Posterior vena cava (tissue), 2 donors: ENCODE measurements at places on chromosomes 6 and 20. TPM values are rescaled to one million over a fixed set of nuclear protein-coding genes. Genes with fewer than 3 reads are reported as not detected.

Gene RBPJL
- not detected for total RNA-seq

Gene SLC17A4
- not detected for total RNA-seq

- no peak for DNase-seq
Measured at GRCh38 chr6:112281821-112282615, 27.7 kb upstream of the LAMA4 start.

DNA sequence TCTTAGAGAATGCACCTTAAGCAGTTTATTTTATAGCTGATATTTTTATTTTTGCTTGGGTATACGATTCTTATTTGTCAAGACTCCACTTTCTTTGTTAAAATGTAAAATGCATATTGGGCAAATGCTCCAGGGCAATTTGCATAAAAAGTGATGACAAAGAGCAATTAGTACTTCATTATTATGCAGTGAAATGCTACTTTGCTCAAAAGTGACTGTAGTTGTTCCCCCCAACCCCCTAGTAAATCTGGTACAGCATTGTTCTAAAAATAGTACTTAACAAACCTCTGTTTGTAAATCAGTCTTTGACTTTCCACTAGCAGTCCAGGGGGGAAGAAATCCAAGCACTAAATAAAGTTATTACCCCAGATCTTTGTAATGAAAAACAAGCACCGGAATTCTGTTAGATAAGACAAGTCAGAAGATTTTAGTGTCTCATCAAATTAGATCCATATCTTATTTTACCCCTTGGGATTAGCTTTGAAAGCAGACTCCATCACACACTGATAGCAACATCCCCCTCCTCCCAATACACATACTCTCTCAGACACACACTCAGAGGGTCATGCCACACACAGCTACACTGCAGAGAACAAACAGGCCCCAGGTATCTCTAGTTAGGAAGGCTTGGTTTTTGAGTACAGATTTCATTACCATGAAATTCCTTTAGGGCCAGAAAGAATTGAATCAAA lies 32.9 kb upstream of the BACH2 start:
- DNase-seq: no peak

GRCh38 chr6:92341201-92341600 lies 1078.2 kb downstream of the EPHA7 start:
- no peak for DNase-seq

GRCh38 chr20:20452254-20452676 lies 84.4 kb downstream of the INSM1 start:
- DNase-seq: peak; percentile 88

GRCh38 chr20:40156600-40157317 lies 532.3 kb downstream of the MAFB start:
- DNase-seq: no peak
